ENCODE measurements at places on chromosomes 13 and 19. TPM values are rescaled to one million over a fixed set of nuclear protein-coding genes. Genes with fewer than 3 reads are reported as not detected.

Gene MEIOSIN
- not detected for polyA plus RNA-seq

Gene THSD1
- not detected for polyA plus RNA-seq

Gene DAND5
- polyA plus RNA-seq: not detected

Gene ZNF524
- polyA plus RNA-seq: 35.9 TPM

Gene PODNL1
- not detected for polyA plus RNA-seq

Gene IRS2
- polyA plus RNA-seq: 2.3 TPM

Gene LILRB1
- polyA plus RNA-seq: 3.9 TPM

Gene FGF14
- not detected for polyA plus RNA-seq

Gene SHISA7
- not detected for polyA plus RNA-seq

DNA sequence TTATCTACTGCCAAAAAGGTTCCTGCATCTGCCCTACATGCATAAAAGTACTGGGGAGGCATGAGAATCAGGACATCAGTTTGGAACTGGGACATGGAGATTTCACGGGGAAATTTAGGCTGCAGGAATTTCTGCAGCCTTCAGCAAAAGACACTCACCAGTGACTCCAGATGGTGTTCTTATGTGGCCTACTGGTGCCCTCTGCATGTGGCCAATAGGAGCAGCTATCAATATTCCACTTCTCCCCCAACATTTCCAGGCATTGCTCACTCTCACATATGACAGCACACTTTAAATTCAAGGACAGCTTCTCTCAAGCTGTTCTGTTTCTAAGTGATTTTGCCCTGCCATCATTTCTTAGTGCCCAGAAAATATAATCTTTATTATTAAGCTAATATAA is 570.5 kb upstream of the ARGLU1 start:
- DNase-seq: no peak
- H3K4me1 ChIP-seq: no peaks in the 10 kb centered on the region
- H3K27me3 ChIP-seq: no peaks in the 10 kb centered on the region
- no peak overlapping the region for H3K27ac ChIP-seq
- no peaks in the 10 kb centered on the region for H3K36me3 ChIP-seq

DNA sequence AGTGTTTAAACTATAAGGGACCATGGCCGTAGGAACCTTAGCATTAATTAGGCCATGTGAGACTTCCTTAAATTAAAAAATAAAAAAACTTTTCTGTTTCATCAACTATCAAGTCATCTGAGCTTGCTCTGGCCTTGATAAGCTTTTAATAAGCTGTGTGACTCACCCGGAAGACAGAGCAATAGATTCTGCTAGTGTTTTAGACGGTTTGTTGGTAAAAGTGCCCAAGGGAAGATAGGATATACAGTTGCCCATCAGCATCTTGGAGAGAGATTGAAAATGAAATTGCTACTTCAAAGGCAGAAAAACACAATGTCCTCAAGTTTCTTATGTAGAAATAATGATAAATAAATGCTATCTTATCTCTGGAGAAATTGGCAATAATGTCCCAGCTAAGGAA is 31.2 kb upstream of the RCBTB2 start:
- H3K4me1 ChIP-seq: peaks cover 32% of the 10 kb centered on the region
- no peaks in the 10 kb centered on the region for H3K36me3 ChIP-seq
- no peak overlapping the region for H3K4me3 ChIP-seq
- no peaks in the 10 kb centered on the region for H3K27me3 ChIP-seq

- DNase-seq: no peak
- H3K4me3 ChIP-seq: no peak overlapping the region
- no peak overlapping the region for H3K27ac ChIP-seq
- no peaks in the 10 kb centered on the region for H3K36me3 ChIP-seq
- H3K27me3 ChIP-seq: no peaks in the 10 kb centered on the region
- H3K4me1 ChIP-seq: peaks cover 15% of the 10 kb centered on the region
These were observed 3.8 kb downstream of the MVB12A start for GRCh38 chr19:17423429-17424208.

GRCh38 chr19:752652-753517 is 2.0 kb downstream of the MISP start:
- no peaks in the 10 kb centered on the region for H3K27me3 ChIP-seq
- no peak for DNase-seq
- H3K4me1 ChIP-seq: no peaks in the 10 kb centered on the region
- H3K36me3 ChIP-seq: no peaks in the 10 kb centered on the region

DNA sequence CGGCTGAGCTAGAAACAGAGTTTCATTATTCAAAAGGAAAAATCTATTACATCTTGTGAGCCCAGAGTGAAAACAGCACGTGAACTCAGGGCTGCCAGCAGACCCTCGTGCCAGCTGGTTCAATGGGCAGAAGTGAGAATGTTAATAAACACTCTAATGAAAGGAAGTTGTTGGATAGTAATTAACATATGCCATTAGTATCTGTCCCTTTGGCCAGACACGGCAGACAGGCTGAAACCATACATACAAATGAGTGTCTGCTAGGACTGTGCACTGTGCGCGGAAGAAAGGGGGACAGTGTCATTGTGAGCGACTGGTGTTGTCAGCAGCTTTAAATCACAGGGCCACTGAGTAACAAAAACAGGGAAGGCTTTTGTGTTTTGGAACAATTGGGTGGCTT is 121.9 kb upstream of the TSC22D1 start:
- no peaks in the 10 kb centered on the region for H3K4me1 ChIP-seq
- no peaks in the 10 kb centered on the region for H3K27me3 ChIP-seq
- no peak for DNase-seq
- no peaks in the 10 kb centered on the region for H3K36me3 ChIP-seq
- no peak overlapping the region for H3K4me3 ChIP-seq

DNA sequence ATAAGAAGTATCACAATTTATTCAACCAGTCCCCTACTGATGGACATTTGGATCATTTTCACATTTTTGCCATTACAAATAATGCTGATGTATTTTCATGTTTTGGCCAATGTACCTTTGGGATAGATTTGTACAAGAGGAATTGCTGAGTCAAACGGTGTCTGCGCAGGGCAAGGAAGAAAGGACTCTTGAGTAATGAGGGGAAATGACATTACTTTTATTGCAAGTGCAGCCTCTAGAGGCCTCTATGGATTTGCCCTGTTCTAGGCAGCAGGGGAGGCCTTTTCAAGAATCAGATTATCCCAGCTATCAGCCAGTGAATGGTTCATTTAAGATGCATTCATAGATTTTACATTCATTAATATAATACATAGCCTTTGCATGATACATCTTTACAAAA is 32.9 kb upstream of the GTF3A start:
- DNase-seq: no peak
- H3K36me3 ChIP-seq: no peaks in the 10 kb centered on the region
- H3K27me3 ChIP-seq: no peaks in the 10 kb centered on the region
- no peak overlapping the region for H3K27ac ChIP-seq
- no peaks in the 10 kb centered on the region for H3K4me1 ChIP-seq
- H3K4me3 ChIP-seq: no peak overlapping the region

GRCh38 chr13:89267734-89268133 is 1596.6 kb downstream of the SLITRK5 start:
- H3K36me3 ChIP-seq: no peaks in the 10 kb centered on the region
- H3K4me3 ChIP-seq: no peak overlapping the region
- H3K27ac ChIP-seq: no peak overlapping the region
- no peak for DNase-seq

DNA sequence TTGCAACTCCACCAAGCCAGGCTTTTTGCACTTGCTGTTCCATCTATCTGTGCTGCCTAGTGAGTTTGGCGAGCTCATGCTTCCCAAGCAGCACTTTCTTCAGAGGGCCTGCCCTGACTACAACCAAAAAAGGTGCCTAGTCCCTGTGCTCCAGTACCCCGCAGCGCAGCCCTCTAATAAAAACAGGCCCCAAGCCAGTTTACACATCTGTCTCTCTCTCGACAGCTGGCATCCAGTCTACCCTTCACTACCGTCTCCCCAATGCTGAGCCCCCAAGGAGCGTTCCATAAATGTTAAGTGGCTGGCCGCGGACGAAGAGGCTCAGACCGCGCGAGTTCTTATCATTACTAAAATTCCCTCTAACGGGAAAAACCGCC is 512 bp downstream of the MED4 start:
- H3K36me3 ChIP-seq: no peaks in the 10 kb centered on the region
- peak overlapping the region; percentile 85 for H3K4me3 ChIP-seq
- no peaks in the 10 kb centered on the region for H3K27me3 ChIP-seq
- H3K27ac ChIP-seq: peak overlapping the region; percentile 87
- peaks cover 30% of the 10 kb centered on the region for H3K4me1 ChIP-seq
- DNase-seq: no peak

DNA sequence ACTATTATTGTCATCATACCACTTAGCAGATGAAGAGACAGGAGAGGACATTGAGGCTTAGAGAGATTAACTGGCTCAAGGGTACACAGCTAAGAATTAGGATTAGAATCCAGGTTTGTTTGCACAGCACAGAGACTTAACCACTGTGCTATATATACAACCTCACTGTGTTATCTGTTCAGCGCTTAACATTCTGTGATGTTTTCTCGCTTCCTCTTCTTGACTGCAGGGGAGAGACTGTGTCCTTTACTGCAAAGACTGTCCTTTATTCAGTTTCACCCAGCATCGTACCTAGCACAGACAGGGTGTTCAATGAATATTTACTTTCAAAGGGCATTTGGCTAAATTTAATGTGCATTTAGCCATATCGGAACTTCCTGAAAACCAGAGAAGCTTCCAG is 54.9 kb upstream of the PCDH8 start:
- no peak overlapping the region for H3K4me3 ChIP-seq
- H3K27ac ChIP-seq: no peak overlapping the region
- no peak for DNase-seq
- H3K27me3 ChIP-seq: no peaks in the 10 kb centered on the region

DNA sequence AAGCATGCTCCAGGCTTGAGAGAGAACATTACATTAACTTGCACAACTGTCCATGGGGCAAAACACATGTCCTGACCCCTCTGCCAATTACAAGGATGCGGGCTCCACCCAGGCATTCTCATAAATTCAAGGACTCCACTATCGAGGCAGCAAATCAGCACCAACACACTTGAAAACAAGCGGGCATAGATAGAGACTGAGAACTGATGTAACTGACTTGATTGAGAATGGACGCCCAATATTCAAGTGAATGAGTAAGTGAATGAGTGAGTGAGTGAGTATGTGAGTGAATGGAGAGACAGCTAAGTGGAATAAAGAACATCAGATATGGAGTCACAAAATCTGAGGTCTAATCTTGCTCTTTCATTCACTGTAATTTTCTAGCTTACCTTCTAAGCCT is 75.0 kb upstream of the VSTM2B start:
- H3K36me3 ChIP-seq: no peaks in the 10 kb centered on the region
- no peak overlapping the region for H3K4me3 ChIP-seq
- no peak for DNase-seq
- H3K27me3 ChIP-seq: no peaks in the 10 kb centered on the region

DNA sequence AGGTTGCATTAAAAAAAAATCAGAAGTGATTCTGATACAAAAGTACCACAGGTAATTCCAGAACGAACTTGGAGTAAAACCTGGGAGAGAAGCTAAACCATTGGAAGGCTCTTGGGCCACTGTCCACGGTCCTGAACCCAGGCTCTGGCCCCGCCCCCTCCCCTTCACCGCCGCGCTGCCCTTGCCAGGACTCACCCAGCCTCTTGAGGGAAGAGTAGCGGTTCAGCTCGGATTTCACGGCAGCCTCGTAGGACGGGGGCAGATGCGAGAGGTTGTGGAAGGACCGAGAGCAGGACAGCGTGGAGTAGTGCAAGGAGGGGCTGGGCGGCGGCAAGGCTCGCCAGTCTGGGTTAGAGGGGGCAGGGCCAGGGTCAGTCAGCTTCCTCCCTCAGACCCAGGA is 5.7 kb downstream of the SHISA7 start:
- H3K27me3 ChIP-seq: peaks cover 44% of the 10 kb centered on the region
- peaks cover 15% of the 10 kb centered on the region for H3K4me1 ChIP-seq
- H3K27ac ChIP-seq: no peak overlapping the region
- DNase-seq: no peak
- H3K36me3 ChIP-seq: no peaks in the 10 kb centered on the region

GRCh38 chr19:46844067-46844489 is 6.6 kb downstream of the AP2S1 start:
- no peak for DNase-seq
- H3K27me3 ChIP-seq: no peaks in the 10 kb centered on the region
- no peaks in the 10 kb centered on the region for H3K36me3 ChIP-seq
- no peak overlapping the region for H3K27ac ChIP-seq
- H3K4me1 ChIP-seq: peaks cover under 1% of the 10 kb centered on the region

DNA sequence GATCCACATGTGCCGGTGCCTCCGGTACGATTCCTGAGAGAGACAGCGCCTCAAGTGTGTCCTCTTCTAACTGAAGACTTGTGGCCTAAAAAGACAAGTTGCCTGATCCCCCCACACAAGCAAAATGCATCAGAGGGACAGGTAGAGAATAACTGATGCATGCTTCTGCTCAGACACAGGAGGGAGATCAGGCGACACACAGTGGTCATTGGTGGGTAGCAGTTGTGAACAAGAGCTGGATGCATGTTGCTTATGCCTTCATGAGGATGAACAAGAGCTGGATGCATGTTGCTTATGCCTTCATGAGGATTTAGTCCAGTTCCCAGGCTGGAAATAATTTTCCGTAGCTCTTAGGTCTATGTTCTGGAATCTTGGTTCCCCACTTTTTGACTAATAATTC is 505.6 kb downstream of the MYO16 start:
- no peaks in the 10 kb centered on the region for H3K27me3 ChIP-seq
- no peaks in the 10 kb centered on the region for H3K4me1 ChIP-seq
- no peak for DNase-seq
- H3K36me3 ChIP-seq: no peaks in the 10 kb centered on the region
- no peak overlapping the region for H3K4me3 ChIP-seq
- H3K27ac ChIP-seq: no peak overlapping the region

DNA sequence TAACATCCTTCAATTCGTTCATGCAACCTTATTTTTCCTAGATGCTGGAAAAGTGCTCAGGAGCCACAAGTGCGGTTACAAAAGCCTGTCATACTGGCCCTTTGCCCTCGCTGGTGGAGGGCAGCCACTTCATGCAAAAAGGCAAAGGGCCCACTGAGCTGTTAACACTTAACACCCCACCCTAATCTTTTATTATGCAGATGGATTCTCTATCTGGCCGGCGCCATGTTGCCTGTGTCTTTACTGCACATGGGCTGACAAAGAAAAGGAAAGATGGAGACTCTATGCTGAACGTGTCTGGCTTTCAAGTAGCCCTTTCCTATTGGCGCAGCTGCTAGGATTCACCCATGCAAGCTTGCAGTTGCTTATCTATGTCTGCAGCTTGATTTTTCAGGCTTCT is 10.8 kb downstream of the OR7D2 start:
- no peaks in the 10 kb centered on the region for H3K36me3 ChIP-seq
- no peak overlapping the region for H3K27ac ChIP-seq
- H3K4me3 ChIP-seq: no peak overlapping the region
- H3K4me1 ChIP-seq: no peaks in the 10 kb centered on the region
- H3K27me3 ChIP-seq: no peaks in the 10 kb centered on the region

GRCh38 chr19:49890349-49891311 is 6.1 kb downstream of the IL4I1 start:
- peak overlapping the region; percentile 59 for H3K4me3 ChIP-seq
- H3K36me3 ChIP-seq: no peaks in the 10 kb centered on the region
- peak overlapping the region; percentile 38 for H3K27ac ChIP-seq
- no peaks in the 10 kb centered on the region for H3K27me3 ChIP-seq
- DNase-seq: no peak
- peaks cover 5% of the 10 kb centered on the region for H3K4me1 ChIP-seq

Data from CD8-positive, alpha-beta memory T cell (primary cell).